ENCODE measurements at places on chromosomes 7 and 10. TPM values are rescaled to one million over a fixed set of nuclear protein-coding genes. Genes with fewer than 3 reads are reported as not detected.

The SPRN gene
- total RNA-seq, result 2.7 TPM

The SLC26A5 gene
- not detected for total RNA-seq

GRCh38 chr10:124566222-124566888 lies 104.7 kb downstream of the LHPP start:
- no peaks in the 10 kb centered on the region for H3K36me3 ChIP-seq
- DNase-seq, result no peak
- peaks cover 25% of the 10 kb centered on the region for H3K27me3 ChIP-seq
- H3K27ac ChIP-seq, result no peak overlapping the region
- H3K4me1 ChIP-seq, result no peaks in the 10 kb centered on the region
- no peak overlapping the region for H3K4me3 ChIP-seq

DNA sequence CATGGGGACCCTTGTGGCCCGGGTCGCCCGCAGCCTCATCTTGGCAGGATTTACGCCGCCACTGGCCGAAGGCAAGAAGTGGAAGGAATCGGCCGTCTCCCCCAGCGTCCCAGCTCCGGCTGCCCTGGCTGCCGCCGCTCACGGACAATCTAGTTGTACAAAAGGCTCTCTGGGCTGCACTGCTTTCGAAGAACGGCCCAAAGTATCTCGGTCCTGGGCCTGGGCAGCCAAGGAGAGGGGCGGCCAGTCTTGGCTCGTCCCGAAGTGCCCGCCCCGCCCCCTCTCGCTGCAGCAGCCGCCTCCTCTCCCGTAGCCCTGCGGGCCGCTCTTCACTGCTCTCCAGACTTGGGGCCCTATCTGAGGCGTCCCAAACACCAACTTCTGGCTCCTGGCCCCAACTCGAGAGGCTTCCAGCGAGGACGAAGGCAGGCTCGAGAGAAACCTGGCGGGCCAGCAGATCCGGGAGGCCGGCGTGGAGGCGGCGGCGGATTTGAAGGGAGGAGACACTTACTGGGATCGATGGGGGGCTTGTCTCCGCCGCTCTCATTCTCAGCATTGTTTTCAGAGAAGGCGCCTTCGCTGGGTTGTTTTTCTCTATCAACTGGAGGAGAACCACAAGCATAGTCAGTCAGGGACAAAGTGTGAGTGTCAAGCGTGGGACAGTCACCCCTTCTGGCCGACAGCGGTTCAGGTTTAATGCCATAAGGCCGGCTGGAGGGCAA lies 809 bp downstream of the HOXA9 start:
- no peak for DNase-seq
- peak overlapping the region; percentile 96 for H3K4me3 ChIP-seq
- H3K4me1 ChIP-seq, result peaks cover 22% of the 10 kb centered on the region
- peak overlapping the region; percentile 99 for H3K27ac ChIP-seq
- H3K36me3 ChIP-seq, result peaks cover 53% of the 10 kb centered on the region

- no peaks in the 10 kb centered on the region for H3K36me3 ChIP-seq
- no peaks in the 10 kb centered on the region for H3K27me3 ChIP-seq
- H3K4me1 ChIP-seq, result peaks cover 30% of the 10 kb centered on the region
- DNase-seq, result no peak
- H3K4me3 ChIP-seq, result no peak overlapping the region
Observed at GRCh38 chr10:31878486-31878885, 50.1 kb downstream of the ARHGAP12 start.

DNA sequence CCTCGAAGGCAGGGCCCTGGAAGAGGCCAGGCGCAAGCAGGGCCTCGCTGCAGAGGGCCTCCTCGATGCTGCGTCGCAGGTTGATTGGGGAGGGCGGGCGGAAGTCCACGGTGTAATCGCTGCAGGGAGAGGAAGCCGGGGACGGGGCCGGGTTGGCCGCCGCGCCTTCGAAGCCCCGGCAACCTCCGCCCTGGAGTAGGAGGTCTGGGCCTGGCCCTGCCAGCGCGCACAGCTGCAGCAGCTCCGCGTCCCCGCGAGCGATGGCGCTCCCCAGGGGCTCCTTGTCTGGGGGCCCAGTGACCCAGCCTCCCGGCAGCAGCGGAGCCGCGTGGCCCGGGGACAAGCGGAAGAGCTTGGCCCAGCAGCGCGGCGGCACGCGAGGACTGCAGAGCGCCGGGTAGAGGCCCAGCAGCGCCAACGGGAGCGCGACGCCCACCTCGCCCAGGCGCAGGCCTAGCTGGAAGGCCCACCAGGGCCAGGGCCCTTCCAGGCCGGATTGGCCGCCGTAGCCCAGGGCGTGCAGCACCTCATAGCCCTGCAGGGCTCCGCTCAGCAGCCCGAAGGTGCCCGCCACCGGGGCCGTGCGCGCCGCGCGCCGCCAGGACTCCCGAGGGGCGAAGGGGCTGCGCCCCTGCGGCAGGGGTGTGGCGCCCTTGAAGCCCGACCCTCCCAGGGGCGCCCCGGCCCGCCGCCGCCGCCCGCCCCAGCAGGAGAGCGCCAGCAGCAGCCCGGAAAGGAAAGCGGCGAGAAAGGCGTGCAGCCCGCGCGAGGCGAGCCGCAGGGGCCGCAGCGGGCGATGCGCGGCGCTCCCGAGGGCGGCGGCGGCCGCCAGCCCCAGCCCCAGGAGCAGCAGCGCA lies 7.8 kb upstream of the RBM28 start:
- no peaks in the 10 kb centered on the region for H3K36me3 ChIP-seq
- H3K4me1 ChIP-seq, result no peaks in the 10 kb centered on the region
- no peak overlapping the region for H3K27ac ChIP-seq
- H3K27me3 ChIP-seq, result peaks cover 46% of the 10 kb centered on the region

DNA sequence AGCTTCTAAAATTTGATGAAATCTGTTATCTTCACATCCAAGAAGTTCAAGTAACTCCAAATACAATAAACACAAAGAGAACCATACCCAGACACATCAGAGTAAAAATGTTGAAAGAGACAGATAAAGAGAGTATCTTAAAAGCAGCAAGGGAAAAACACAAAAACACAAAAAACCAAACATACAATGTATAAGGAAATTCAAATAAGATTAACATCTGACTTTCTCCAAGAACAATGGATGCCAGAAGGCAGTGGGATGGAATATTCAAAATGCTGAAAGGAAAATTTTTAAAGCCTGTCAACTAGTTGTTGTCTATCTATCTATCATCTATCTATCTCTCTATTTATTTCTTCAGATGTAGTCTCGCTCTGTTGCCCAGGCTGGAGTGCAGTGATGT lies 72.4 kb upstream of the MKLN1 start:
- no peak overlapping the region for H3K4me3 ChIP-seq
- H3K36me3 ChIP-seq, result peaks cover 28% of the 10 kb centered on the region
- DNase-seq, result no peak
- peaks cover 7% of the 10 kb centered on the region for H3K27me3 ChIP-seq
- peaks cover 19% of the 10 kb centered on the region for H3K4me1 ChIP-seq
- H3K27ac ChIP-seq, result no peak overlapping the region

DNA sequence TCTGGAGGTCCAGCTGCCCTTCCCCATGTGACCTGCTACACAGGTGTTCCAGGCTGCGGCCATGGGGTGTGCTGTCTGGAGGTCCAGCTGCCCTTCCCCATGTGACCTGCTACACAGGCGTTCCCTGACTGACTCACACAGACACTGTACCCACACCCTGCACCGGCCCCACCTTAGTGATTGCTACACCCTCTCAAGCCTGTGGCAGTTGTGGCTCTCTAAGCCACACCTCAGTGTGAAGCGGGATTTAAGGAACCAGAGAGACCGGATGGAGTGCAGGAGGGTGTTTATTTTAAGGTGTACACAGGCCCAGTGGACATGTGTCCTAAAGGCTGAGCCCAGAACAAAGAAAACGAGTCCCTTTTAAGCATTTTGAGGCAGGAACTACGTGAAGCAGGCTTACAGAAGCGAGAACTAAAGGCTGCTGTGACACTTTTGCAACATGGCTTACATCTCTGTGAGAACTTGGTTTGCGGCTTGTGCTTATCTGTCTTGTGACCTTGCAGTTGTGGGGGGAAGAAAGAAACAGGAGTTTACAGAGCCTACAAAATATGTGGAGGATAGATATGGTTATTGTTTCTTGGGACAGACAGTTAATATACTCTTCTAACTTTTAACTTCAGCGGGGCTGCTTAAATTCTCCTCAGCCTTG lies 326.4 kb downstream of the PAXIP1 start:
- H3K27ac ChIP-seq, result no peak overlapping the region
- H3K27me3 ChIP-seq, result no peaks in the 10 kb centered on the region
- H3K4me3 ChIP-seq, result no peak overlapping the region
